ENCODE measurements at places on chromosomes 12 and 14. TPM values are rescaled to one million over a fixed set of nuclear protein-coding genes. Genes with fewer than 3 reads are reported as not detected.

DNA sequence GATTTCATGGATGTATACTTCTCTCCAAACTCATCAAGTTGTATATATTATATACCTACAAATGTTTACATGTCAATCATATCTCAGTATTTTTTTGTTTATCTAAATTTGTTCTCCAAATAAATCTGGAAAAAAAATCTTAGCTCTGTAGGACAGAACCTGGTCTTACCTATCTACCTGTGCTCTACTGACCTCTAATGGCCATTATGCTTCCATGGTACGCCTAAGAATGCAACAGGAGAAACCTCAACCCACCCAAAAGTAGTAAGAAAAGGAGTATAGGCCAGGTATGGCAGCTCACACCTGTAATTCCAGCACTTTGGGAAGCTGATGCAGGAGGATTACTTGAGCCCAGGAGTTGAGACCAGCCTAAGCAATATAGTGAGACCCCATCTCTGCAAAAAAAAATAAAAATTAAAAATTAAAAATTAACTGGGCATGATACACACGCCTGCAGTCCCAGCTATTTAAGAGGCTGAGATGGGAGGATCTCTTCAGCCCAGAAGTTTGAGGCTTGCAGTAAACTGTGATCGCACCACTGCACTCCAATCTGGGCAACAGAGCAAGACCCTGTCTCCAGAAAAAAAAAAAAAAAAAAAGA is 8.7 kb downstream of the OR11H4 start:
- no peak for DNase-seq

The TAS2R42 gene
- polyA plus RNA-seq, result not detected

DNA sequence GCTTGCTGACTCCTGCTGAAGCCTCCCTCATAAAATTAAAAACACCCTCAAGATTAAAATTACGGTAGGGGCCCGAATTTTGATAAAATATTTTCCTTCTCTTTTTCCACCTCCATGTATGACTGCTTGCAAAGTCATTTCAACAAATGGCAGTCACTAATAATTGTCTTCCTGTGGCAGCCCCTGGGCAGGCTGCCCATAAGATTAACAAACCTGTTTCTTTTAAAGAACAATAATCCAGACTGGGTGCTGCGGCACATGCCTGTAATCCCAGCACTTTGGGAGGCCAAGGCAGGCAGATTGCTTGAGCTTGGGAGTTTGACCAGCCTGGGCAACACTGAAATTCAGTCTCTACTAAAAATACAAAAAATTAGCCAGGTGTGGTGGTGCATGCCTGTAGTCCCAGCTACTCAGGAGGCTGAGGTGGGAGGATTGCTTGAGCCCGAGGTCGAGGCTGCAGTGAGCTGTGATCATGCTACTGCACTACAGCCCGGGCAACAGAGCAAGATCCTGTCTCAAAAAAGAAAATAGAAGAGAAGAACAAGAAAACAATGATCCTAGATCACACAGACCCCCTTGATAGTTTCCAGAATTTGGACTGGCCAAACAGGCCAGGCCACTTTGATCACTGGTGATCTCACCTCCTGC is 8.7 kb downstream of the SAV1 start:
- DNase-seq, result no peak

GRCh38 chr14:93116676-93117200 is 1.0 kb upstream of the ITPK1 start:
- DNase-seq, result no peak

The ADAM20 gene
- not detected for polyA plus RNA-seq

The FOXN4 gene
- polyA plus RNA-seq, result 0.05 TPM

The KRT2 gene
- not detected for polyA plus RNA-seq

The KLRK1 gene
- 0.45 TPM for polyA plus RNA-seq

DNA sequence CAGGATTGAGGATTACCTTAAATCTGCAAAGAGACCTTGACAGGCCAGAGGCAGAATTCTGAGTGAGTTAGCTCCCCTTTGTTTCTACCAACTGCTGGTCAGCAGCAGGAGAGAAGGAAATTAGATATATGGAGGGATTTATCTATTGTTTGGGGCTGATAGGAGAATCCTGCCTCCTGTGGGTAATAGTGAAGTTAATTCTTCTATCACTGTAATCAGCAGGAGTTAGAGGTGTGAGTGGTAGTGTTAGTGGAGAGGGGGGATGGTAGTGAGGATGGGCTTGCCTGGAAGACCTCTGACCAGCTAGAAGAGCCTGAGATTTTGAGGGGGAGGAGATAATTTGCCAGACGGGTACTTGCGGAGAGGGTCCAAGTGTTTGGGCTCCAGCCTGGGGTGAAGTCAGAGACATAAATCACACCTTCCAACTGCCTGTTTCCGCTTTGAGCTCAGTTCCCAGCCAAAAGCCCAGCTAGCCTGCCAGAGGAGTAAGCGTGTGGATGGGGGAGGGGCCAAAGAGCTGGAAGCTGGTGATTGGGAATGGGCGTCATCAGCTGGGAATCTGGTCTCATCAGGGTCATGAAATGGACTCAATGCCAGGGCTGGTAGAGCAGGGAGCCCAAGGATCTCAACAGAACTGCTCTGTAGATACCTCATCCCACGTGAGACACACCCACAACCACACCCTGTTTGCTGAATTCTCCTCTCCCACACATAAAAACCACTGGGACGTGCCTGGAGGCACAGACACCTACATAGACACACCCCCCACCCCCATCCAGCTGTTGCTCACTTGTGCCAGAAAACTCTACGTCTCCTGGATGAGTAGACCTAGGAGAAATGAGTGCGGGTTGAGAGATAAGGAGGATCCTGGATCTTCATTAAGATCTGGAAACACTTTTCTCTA is 13.1 kb upstream of the ITGA5 start:
- no peak for DNase-seq

The REP15 gene
- polyA plus RNA-seq, result 1.6 TPM

DNA sequence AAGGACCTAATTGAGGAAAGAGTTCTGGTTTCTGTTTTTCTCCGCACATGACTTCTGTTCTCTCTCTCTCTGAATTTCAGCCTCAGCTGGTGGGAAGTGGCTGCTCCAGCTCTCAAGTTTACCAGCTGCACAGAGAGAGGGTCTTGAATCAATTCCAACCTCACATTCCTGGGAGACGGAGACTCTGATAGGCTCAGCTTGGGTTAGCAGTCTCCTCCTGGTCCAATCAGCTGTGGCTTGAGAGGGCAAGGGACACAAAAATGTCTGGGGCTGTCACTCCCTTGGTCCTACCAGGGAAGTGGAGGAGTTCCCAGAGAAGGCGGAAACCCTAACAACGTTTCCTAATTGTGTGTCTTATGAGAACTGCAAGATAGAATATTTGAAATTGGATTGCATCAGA is 7.0 kb downstream of the CCDC63 start:
- peak; percentile 41 for DNase-seq

- no peak for DNase-seq
These were observed 396.7 kb upstream of the PDE3A start for GRCh38 chr12:19971361-19972280.

- DNase-seq, result no peak
These were observed 47.1 kb upstream of the ATXN7L3B start for GRCh38 chr12:74490390-74491064.

DNA sequence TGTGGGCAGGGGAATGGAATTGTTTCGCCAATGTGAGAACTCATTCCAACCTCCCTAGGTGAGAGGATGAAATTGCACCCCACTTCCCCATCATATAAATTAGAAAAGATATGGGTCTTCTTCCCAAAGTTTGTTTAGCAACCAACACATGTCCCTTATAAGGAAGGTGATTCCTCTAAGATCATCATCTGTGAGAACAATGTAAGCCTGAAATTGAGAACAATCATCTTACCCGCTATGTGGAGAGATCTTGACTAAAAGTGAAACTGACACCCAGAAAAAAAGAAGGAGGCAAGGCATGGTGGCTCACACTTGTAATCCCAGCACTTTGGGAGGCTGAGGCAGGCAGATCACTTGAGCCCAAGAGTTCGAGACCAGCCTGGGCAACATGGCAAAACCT is 173.2 kb upstream of the HMGA2 start:
- DNase-seq, result no peak

The KCNH3 gene
- 1.2 TPM for polyA plus RNA-seq

- no peak for DNase-seq
These were observed 284.7 kb downstream of the NUAK1 start for GRCh38 chr12:105854071-105854470.

DNA sequence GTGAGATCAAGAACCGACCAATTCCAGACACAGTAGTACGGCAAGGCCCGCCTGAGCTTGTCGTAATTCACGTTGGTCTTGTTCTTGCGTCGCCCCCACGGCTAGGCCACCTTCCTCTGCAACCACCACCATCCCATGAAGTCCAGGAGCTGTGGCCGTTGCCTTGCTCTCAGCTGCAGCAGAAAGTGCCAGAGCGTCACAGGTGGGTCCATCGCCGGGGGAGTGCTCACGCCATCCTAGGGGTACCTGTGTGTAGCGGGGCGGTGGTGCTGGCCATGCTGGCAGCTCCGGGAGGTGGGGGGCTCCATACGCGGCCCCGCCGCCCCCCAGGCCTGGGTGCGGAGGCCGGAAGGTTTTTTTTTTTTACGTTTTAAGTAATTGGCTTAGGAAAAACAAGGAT is 23.1 kb downstream of the TMEM121 start:
- DNase-seq, result no peak

- DNase-seq, result no peak
These were observed 114.8 kb downstream of the SNAPC1 start for GRCh38 chr14:61877035-61877390.

The EXD2 gene
- polyA plus RNA-seq, result not detected

DNA sequence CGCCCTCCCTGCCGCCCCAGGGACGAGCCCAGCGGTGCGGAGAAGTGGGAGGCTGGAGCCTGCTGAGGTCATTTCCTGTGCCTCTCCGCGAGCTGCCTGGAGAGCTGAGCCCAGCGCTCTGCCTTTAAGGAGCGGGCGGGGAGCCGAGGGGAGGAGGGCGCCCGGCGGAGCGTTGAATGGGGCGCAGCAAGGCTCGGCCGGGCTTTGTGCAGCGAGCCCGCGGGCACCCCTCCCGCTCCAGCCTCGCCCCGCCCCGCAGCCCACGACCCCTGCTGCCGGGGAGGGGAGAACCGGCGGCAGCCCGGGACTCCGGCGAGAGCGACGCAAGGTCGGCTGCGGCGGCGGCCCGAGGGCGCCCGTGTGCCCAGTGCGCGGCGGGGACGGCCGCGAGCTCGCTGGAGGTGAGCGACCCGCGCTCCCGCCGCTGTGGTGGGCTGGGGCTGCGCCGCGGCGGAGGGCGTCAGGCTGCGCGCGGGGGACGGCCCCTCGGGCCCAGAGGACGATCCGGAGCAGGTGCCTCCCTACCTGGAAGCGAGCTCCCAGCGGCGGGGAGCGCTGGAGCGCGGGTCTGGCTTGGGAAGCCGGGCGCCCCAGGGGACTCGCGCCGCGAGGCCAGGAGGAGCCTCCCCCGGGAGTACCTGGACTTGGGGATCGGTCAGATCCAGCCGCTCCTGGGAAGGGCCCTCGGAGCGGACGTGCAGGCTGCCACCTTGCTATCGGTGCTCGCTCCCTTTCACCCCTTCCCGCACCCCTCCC is at the start of gene PLEKHH1:
PLEKHH1 (plus strand) TSS at position 293 of the 756 bp plus-strand sequence. CDS start 8,578 bp downstream, outside the sequence.
- peak; percentile 52 for DNase-seq

The NGB gene
- polyA plus RNA-seq, result not detected

DNA sequence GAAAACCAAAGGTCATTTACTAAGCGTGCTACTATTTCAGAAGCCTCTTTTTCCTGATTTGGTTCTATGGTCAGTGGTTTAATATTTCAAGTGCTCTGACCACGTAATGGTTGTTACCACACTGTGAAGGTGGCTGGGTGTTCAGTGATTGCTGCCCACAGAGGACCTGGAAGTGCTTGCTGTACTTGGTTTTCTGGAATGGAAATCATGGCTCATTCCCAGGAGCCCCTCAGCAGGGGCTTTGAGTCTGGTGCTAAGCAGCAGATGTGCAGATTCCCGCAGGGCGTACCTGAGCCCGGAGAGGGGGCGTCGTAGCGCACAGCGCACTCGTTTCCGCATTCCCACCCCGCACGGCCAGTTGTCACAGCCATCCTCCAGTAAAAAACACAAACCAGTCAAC is 50.5 kb downstream of the TRAF3 start:
- no peak for DNase-seq

The C12orf50 gene
- polyA plus RNA-seq, result 0.23 TPM

DNA sequence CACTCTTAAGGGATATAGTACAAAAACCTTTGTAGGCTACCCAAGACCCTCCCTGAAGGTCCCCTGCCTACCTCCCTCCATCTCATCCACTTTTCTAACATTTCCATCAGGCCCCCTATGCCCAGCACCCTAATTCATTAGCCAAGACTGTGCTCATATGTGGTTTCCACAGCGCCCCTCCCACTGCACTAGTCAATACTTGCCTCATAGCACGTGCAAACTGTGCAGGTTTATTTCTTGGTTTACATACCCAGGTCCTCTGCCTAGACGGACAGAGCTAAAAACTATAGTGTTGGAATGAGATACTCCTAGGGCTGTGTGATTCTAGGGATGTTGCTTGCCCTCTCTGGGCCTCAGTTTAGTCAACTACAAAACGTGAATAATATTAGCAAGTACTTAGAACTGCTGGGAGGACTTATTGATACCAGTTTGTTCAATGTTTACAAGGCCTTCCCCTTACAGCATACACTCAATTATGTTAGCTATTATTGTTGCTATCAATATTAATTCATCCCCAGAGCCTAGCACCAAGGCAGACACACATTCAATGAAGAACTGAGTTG is 50.4 kb downstream of the NUAK1 start:
- no peak for DNase-seq

- no peak for DNase-seq
These were observed 23.1 kb downstream of the GMFB start for GRCh38 chr14:54465654-54466053.

DNA sequence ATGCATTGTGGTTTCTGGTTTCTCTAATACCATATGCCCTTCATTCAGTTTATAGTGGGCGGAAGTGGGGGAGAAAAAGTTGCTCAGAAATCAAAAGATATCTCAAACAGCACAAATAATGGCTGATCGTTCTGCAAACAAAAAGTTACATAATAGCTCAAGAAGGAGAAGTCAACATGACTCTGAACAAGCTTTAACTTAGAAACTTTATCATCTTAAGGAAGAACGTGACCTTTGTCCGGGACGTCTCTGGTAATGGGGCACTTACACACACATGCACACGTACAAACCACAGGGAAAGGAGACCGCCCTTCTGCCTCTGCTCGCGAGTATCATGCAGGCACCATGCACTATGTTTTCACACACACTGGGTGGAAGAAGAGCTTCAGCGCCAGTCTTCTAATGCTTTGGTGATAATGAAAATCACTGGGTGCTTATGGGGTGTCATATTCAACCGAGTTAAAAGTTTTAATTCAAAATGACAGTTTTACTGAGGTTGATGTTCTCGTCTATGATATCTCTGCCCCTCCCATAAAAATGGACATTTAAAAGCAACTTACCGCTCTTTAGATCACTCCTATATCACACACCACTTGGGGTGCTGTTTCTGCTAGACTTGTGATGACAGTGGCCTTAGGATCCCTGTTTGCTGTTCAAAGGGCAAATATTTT is 4.7 kb downstream of the FOS start:
- peak; percentile 73 for DNase-seq

- no peak for DNase-seq
These were observed 77.0 kb downstream of the BICD1 start for GRCh38 chr12:32183650-32184049.

- no peak for DNase-seq
These were observed 772.2 kb downstream of the LRFN5 start for GRCh38 chr14:42378880-42379279.

All from muscle of arm (tissue), 14 donors.